ENCODE measurements at places on chromosomes 12 and 14. TPM values are rescaled to one million over a fixed set of nuclear protein-coding genes. Genes with fewer than 3 reads are reported as not detected.

Gene PLEKHD1
- total RNA-seq, result not detected

Gene TAS2R42
- not detected for total RNA-seq

GRCh38 chr12:1319212-1319611, 275.2 kb downstream of the FBXL14 start:
- no peak overlapping the region for H3K27ac ChIP-seq
- H3K36me3 ChIP-seq, result no peaks in the 10 kb centered on the region
- no peaks in the 10 kb centered on the region for H3K27me3 ChIP-seq
- no peak overlapping the region for H3K4me3 ChIP-seq

DNA sequence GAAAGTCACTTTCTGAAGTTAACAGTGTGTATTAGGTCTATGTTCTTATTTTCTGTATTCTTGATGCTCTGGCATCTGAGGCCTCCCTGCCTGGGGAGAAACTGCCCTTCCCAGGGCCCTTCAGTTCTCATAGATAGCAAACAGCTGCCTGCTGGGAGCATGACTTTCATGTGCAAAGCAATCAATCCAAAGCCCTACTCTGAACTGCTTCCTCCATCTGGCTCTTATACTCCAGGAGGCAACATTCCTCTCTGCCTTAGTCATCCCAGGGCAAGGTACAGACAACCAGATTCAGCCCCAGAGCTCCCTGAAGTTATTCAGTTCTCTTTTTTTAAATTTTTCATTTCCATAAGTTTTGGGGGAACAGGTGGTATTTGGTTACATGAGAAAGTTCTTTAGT, 41.7 kb upstream of the RIN3 start:
- H3K27me3 ChIP-seq, result no peaks in the 10 kb centered on the region
- H3K4me3 ChIP-seq, result no peak overlapping the region
- DNase-seq, result no peak

DNA sequence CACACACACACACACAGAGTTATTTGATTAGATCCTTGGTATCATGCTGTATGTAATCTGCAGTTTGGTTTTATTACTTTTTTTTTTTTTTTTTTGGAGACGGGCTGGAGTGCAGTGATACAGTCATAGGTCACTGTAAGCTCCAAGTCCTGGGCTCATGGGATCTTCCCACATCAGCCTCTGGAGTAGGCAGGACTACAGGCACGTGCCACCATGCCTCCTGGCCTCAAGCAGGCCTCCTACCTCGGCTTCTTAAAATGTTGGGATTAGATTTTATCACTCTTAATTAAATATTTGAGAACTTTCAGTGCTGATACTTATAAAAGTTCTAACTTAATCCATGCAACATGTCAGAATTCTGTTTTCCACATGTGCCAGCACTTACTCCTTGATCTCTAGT, 31.3 kb upstream of the PSEN1 start:
- H3K4me1 ChIP-seq, result no peaks in the 10 kb centered on the region
- H3K36me3 ChIP-seq, result peaks cover 26% of the 10 kb centered on the region
- DNase-seq, result no peak
- no peak overlapping the region for H3K27ac ChIP-seq

GRCh38 chr12:122966743-122967550, 684 bp upstream of the ABCB9 start:
- no peak for DNase-seq
- H3K36me3 ChIP-seq, result no peaks in the 10 kb centered on the region
- no peaks in the 10 kb centered on the region for H3K27me3 ChIP-seq
- H3K27ac ChIP-seq, result peak overlapping the region; percentile 44
- no peak overlapping the region for H3K4me3 ChIP-seq
- peaks cover 28% of the 10 kb centered on the region for H3K4me1 ChIP-seq

DNA sequence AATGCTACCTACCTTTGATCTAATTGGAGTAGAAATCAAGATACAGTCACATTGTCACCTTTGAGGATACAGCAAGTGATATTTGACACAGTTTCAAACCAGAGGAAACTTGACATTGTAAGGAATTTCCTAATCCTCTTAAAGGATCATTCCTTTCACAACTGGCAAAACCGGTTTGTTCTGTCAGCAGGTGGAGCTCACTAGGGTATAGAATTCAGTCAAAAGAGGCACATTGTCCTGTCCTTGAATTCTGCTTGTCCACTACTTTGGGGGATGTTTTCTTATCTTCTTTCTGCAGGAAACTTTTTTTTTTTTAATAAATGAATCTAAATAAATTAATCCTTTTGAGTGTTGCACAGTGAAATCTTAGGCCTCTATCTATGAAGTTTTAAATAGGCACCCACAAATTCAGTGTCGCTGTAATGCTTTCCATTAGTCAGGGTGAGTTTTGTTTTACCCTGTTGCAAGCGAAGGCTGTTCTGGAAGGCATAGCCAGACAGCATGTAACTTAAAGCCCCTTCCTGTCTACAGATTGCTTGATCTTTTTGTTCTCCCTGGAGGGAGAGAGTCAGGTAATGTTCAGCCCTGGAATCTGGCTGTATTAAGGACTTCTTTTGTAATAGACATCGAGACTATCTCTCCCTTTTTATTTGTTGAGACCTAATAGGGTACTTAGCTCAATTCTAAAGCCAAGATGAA, 285.0 kb upstream of the RGS6 start:
- DNase-seq, result peak; percentile 4
- no peaks in the 10 kb centered on the region for H3K36me3 ChIP-seq
- no peaks in the 10 kb centered on the region for H3K27me3 ChIP-seq
- H3K4me1 ChIP-seq, result peaks cover 7% of the 10 kb centered on the region
- H3K27ac ChIP-seq, result no peak overlapping the region

- H3K27ac ChIP-seq, result no peak overlapping the region
- no peaks in the 10 kb centered on the region for H3K4me1 ChIP-seq
- H3K27me3 ChIP-seq, result no peaks in the 10 kb centered on the region
These were observed 303.4 kb upstream of the PRICKLE1 start for GRCh38 chr12:42892702-42893551.

GRCh38 chr12:108043286-108043685, 85.8 kb upstream of the WSCD2 start:
- no peaks in the 10 kb centered on the region for H3K36me3 ChIP-seq
- H3K4me3 ChIP-seq, result no peak overlapping the region
- H3K4me1 ChIP-seq, result no peaks in the 10 kb centered on the region
- no peak for DNase-seq
- H3K27me3 ChIP-seq, result no peaks in the 10 kb centered on the region

DNA sequence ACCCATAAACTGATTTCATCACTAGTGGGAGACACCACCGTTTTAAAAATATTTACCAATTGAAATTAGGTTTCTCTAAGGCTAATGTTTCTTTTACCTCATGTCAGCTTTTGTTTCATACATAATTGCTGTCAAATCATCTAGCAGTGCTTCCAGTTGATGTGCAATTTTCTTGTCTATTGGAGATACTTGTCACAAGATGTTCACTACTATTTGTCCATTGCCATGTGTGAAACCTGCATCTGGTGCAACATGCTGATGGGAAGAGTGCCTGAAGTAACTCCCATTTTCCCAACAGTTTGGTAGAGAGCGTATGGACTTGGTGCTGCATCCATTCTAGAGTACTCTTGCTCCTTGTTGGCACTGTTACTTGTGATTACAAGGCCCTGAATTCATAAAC, 9.7 kb downstream of the XPOT start:
- H3K36me3 ChIP-seq, result peaks cover 58% of the 10 kb centered on the region
- H3K27ac ChIP-seq, result no peak overlapping the region
- DNase-seq, result no peak
- no peaks in the 10 kb centered on the region for H3K27me3 ChIP-seq

GRCh38 chr12:114921781-114922180, 237.8 kb upstream of the TBX3 start:
- no peak overlapping the region for H3K27ac ChIP-seq
- no peak for DNase-seq
- H3K36me3 ChIP-seq, result no peaks in the 10 kb centered on the region
- H3K27me3 ChIP-seq, result no peaks in the 10 kb centered on the region
- H3K4me1 ChIP-seq, result no peaks in the 10 kb centered on the region

- H3K4me1 ChIP-seq, result peaks cover 5% of the 10 kb centered on the region
- H3K4me3 ChIP-seq, result no peak overlapping the region
- H3K36me3 ChIP-seq, result no peaks in the 10 kb centered on the region
- H3K27me3 ChIP-seq, result no peaks in the 10 kb centered on the region
- DNase-seq, result no peak
- H3K27ac ChIP-seq, result no peak overlapping the region
These were observed 11.0 kb downstream of the OR6S1 start for GRCh38 chr14:20630340-20631022.

Data from pancreas (tissue), 10 donors.